ENCODE measurements at places on chromosomes 16 and 17. TPM values are rescaled to one million over a fixed set of nuclear protein-coding genes. Genes with fewer than 3 reads are reported as not detected.

Gene KRTAP4-6
- not detected for total RNA-seq

Gene SNAI3
- total RNA-seq = 0.15 TPM

Gene RASD1
- total RNA-seq = 24.6 TPM

Gene SLC5A10
- total RNA-seq = 0.31 TPM

GRCh38 chr16:79334127-79334526 is 266.4 kb downstream of the MAF start:
- DNase-seq = no peak

GRCh38 chr17:7408252-7408727 is 645 bp downstream of the NLGN2 start:
- DNase-seq = peak; percentile 33

DNA sequence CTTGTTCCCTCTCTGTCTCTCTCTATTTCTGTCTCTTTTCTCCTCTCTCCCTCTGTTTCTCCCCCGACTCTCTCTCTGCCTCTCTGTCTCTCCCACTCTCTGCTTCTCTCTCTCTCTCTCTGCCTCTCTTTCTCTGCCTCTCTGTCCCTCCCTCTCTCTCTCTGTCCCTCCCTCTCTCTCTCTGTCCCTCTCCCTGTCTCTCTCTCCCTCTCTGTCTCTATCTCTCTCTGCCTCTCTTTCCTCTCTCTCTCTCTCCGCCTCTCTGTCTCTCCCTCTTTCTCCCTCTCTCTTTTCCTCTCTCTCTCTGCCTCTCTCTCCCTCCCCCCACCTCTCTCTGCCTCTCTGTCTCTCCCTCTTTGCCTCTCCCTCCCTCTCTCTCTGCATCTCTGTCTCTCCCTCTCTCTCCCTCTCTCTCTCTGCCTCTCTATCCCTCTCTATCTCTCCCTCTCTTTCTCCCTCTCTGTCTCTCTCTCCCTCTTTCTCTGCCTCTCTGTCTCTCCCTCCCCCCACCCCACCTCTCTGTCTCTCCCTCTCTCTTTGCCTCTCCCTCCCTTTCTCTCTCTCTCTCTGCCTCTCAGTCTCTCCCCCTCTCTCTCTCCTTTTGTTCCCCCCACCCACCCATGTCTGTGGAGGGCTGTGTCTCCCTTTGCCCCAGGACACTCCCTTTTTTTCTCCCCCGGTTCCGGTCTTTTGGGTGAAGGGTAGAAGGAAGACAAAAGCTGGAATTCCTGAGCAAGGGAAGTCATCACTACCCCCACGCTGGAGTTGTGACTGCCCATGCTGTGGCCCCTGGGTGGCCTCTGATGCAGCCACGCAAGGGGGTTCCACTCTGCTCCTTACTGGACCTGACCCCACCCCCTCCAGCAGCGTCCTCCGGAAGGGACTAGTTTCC is 27.1 kb upstream of the MGAT5B start:
- no peak for DNase-seq

DNA sequence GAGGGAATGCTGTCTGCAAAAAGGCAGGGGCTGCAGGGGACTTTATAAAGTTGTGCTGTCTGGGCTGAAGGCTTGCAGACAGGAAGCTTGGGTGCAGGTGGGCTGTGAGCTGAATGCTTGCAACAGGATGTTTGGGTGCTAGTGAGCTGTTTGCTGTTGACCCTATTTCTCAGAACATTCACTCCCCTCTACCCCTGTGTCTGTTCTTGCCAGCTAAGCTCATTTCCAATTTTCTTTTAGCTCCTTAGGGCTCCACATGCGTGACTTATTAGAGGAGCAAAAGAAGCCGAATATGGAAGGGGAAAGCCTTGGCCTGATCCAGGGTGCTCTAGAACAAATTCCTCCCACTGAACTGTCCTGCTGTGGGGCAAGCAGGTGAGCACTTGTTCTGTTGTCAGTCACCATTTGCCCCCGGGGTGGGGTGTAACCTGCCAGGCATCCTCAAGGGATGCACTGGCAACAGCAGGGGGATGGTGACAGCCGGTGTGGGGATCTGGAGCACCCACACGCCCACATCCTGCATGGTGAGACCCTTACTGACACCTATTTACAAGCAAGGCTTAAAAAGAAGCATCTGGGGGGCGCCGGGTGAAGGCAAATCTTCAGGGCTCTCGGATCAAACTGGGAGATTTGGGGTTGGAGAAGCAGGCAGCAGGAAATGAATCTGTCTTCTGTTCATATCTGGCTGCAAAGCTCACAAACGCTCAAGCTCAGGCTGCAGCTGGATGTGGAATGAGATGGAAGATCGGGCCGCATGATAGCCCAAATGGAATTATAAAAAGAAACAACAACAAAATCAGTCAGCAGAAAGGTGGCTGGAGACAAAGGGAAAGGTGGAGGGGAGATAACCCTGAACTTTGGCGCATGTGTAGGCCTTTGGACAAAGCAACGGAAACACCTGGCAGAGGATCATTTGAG is 21.1 kb upstream of the NUP93 start:
- DNase-seq = no peak

GRCh38 chr17:61813211-61813610 is 50.1 kb downstream of the BRIP1 start:
- no peak for DNase-seq

DNA sequence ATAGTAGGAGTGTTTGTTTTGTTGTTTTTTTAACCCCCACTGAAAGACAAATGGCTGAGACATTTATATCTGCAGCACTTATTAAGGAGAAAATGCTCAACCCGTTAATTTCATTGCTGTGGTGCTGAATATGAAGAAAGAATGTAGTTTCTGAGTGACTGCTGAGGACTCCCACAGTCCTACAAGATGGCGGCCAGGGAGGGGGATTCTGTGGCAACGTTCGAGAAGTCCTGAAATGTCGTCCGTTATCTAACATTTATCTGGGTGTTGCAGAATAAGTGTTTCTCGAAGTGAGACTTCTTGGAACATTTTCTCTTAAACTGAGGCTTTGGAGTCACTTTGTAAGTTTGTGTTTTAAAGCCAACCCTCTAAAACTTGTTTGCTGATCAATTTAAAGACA is 530.4 kb downstream of the XYLT1 start:
- no peak for DNase-seq

DNA sequence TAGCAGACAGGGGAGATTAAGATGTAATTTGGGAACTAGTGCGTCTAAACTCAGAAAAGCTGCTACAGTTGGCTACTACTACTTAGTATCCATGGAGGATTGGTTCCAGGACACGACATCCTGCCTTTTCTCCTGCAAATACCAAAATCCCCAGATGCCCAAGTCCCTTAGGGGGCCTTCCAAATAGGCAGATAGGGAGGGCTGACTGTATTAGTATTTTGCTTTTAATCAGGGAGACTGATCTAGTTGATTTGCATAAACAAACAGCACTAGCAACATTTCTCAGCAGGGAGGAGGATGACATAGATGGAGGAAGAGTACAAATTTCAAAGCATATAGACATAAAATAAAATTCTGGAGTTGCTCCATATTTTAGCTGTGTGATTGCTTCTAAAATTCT is 621.6 kb upstream of the GOT2 start:
- no peak for DNase-seq

DNA sequence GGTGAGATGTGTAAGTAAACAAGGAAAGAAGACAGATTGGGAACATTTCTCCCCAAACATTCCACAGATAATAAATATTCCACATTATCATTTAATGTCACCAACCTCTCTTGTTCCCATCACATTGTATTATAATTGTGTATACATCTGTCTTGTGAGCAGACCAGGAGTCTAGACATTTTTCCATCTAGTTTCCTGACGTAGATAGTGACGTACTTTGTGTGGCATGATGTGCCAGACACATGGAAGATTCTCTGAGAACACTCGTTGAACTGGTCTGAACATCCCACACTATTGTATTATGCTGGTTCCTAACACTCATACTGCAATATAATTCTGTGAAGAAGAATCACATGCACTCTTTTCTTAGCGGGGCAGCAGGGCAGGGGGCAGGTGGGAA is 34.0 kb downstream of the WSB1 start:
- DNase-seq = no peak

DNA sequence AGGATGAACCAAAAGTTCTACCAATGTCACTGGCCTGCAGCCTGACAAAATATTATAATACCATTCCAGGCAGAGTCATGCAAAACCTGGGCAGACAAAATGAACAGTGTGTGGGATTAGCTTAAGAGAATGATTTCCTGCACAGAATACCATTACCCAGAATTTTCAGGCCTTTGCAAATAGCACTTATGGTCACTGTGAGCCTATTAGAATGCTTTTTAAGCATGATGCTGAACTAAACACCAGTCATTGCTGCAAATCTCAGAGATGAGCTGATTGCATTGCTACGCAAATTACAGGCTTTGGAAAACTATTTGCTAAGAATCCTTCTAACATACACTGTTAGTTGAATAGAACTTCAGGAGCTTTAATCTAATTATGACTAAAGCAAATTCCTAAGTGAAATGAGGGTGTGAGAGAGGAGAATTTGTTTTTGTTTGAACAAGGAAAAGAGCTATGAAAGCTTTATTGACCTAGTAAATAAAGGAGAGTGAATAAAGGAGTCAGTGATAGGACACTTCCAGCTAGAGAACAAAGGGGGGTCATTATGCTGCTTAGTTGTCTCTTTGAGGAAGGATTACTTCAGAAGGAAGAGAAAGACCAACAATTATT is 398.8 kb downstream of the HS3ST3B1 start:
- no peak for DNase-seq

- peak; percentile 70 for DNase-seq
Observed at GRCh38 chr16:324451-325334, 27.8 kb downstream of the AXIN1 start.

- DNase-seq = no peak
Observed at GRCh38 chr16:76771216-76771615, 419.8 kb upstream of the MON1B start.

- no peak for DNase-seq
Observed at GRCh38 chr16:71584543-71585317, 7.8 kb upstream of the TAT start.

GRCh38 chr17:36827081-36827480 is 110.2 kb upstream of the LHX1 start:
- no peak for DNase-seq

DNA sequence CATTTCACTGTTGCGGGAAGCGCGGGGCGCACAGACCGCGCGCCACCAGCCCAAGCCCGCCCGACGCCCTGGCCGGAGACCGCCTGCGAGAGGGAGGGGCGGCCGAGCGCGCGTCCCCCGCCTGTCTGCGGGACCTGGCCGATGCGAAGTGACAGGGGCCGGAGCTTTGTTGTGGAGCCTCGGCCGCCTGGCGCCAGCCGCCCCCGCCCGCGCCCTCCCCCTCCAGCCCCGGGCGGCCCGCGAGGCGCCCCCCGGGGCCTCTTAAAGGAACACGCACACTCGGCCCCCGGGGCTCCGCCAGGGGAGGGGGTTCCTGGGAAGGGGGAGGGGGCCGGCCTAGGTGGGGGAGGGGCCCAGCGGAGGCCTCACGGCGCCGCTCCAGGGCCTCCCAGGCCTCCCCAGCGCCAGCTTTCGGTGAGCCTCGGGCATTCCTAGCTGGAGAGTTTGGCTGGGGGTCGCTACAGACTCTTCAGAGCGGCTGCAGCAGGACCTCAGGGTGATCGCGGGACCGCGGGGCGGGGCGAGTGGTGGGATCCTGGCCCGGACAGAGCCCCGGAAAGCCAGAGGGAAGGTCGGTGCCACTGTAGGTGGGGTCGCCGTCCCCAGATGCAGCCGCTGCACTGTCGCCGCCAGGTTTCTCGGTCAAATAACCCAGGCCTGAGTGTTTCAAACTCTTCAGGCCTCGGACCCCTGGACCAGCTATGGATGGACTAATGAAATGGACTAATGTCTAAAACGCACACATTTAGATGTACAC is 2.4 kb upstream of the TBX2 start:
- DNase-seq = no peak

DNA sequence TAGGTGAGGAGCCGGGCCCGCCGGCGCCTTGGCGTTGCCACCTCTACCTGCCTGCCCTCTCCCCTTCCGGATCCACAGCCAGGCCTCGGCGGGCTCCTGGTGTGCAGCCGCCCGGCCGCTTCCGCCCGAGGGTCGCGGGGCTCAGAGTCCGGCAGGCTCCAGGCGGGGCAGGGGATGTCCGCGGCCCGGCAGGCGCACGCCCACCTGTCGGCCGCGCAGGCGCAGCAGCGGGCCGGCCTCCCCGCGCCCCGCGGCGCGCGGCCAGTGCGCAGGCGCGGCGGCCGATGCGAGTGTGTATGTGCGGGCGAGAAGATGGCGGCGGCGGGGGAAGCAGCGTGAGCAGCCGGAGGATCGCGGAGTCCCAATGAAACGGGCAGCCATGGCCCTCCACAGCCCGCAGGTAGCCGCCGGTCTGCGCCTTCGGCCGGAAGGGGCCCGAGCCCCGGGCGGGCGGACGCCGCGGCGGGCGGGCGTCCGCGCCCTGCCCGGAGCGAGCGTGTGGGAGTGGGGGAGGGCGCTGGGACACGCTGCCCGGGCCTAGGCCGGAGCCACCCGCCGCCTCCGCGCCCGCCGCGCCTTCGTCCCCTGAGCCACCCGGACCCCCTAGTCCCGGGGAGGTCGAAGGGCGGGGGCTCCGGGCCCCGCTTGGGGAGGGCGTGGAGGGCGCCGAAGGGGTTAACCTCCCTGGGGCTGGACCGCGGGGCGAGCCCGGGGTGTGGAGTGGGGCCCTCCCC is at the start of gene USP10:
TSS of gene USP10 (plus strand) at position 289 of the 734 bp plus-strand sequence. CDS start at position 380, 91 bp downstream.
- peak; percentile 83 for DNase-seq

Data from left colon (tissue), 2 donors.